ENCODE measurements at places on chromosomes 11 and 22. TPM values are rescaled to one million over a fixed set of nuclear protein-coding genes. Genes with fewer than 3 reads are reported as not detected.

Gene HRAS
- total RNA-seq = 59.3 TPM

GRCh38 chr11:119262668-119263351 lies 54.1 kb downstream of the MCAM start:
- no peak for DNase-seq
- no peaks in the 10 kb centered on the region for H3K27me3 ChIP-seq
- peak overlapping the region; percentile 4 for H3K27ac ChIP-seq

DNA sequence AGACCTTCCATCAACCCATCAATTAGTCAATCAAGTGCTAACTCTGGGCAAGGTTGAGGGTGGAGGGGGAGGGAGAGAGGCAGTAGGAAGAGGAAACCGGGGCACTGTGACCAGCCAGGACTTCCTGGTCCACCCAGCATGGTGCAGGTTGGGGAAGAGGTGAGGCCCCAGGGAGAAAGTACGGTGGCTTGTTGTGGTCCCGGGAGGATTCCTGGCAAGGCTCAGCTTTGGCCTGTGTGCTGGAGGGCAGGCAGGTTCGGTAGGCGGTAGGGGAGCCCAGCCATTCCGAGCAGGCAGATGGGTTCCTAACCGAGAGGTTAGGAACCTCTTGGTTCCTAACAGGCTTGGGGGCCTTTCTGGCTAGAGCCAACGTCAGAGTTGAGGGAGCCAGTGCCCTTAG lies 10.8 kb downstream of the ST14 start:
- H3K27me3 ChIP-seq = no peaks in the 10 kb centered on the region
- H3K36me3 ChIP-seq = no peaks in the 10 kb centered on the region
- H3K4me3 ChIP-seq = no peak overlapping the region
- H3K27ac ChIP-seq = no peak overlapping the region
- no peaks in the 10 kb centered on the region for H3K4me1 ChIP-seq
- DNase-seq = no peak

GRCh38 chr11:64356498-64357411 lies 2.2 kb upstream of the RPS6KA4 start:
- H3K27me3 ChIP-seq = no peaks in the 10 kb centered on the region
- H3K36me3 ChIP-seq = peaks cover 9% of the 10 kb centered on the region

- no peaks in the 10 kb centered on the region for H3K36me3 ChIP-seq
- H3K4me3 ChIP-seq = no peak overlapping the region
- no peaks in the 10 kb centered on the region for H3K27me3 ChIP-seq
- no peaks in the 10 kb centered on the region for H3K4me1 ChIP-seq
- H3K27ac ChIP-seq = no peak overlapping the region
These were observed 61.0 kb downstream of the OR5AK2 start for GRCh38 chr11:57049749-57050148.

GRCh38 chr11:118000067-118000849 lies 14.1 kb downstream of the IL10RA start:
- H3K27ac ChIP-seq = no peak overlapping the region
- DNase-seq = no peak
- H3K4me3 ChIP-seq = no peak overlapping the region
